Nucleus accumbens (tissue), 56 donors: ENCODE measurements at places on chromosomes 1 and 21.

GRCh38 chr1:61301824-61302657 is 219.7 kb downstream of the NFIA start:
- no peak for DNase-seq

DNA sequence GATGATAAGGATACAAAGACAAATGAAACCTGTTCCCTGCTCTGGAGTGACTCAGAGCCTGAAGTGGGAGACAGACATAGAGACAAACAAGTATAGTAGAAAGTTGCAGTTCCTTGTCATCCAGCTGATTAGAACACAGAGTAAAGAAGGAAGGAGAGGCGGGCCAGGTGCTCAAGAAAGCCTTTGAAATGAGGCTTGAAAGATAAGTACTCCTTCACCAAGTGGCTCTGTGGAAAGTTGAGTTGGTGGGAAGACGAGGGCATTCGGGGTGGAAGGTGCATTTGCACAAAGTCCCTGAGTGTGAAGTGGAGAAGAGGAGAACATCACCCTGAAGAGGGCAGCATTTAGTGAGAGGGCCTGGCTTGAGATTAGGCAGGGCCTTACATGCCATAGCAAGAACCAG is 17.0 kb downstream of the MARK1 start:
- no peak for DNase-seq

GRCh38 chr1:147700042-147701006 is 30.0 kb upstream of the ACP6 start:
- DNase-seq = no peak

DNA sequence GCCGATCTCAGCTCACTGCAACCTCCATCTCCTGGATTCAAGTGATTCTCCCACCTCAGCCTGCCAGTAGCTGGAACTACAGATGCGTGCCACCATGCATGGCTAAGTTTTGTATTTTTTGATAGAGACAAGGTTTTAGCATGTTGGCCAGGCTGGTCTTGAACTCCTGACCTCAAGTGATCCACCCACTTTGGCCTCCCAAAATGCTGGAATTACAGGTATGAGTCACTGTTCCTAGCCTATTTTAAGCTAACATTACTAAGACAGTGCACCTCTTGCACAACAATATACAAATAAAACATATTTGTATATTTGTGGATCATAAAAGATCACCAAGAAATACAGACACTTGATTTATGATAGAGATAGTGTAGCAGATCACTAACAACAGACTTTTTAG is 139.1 kb downstream of the DUSP10 start:
- DNase-seq = no peak

GRCh38 chr1:94068999-94069918 is 51.7 kb downstream of the ABCA4 start:
- no peak for DNase-seq

DNA sequence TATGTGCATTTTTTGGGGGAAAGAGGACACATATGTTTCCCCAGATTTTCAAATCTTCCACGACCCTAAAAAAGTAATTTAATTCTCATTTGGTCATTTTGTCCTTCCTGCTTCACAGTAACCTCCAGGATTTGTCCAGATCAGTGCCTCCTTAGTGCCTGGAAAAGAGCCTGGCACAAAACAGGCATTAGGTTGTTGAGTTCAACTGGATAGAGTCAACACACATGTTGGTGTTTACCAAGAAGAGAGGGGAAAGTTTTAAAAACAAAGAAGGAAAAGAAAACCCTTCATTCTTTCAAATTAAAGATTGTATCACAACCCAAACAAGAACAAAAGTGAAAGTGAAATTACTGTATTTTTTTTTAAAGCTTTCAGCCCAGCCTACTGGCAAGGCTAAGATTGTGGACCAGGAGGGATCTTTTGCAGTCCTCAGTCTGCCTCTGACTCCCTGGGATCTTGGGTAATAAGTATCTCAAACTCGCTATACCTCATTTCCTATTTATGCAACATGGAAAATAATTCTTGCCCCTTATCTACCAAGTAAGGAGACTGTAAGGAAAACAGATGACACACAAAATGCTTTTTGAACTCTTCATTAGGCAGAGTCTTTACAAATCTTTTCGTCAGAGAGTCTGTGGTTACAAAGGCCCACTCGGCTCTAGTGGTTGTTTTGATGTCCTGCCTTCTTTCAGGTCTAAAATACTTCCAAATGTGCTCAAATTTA is 57.8 kb downstream of the ZNF281 start:
- no peak for DNase-seq

GRCh38 chr1:235450886-235451483 is 53.3 kb downstream of the B3GALNT2 start:
- no peak for DNase-seq

DNA sequence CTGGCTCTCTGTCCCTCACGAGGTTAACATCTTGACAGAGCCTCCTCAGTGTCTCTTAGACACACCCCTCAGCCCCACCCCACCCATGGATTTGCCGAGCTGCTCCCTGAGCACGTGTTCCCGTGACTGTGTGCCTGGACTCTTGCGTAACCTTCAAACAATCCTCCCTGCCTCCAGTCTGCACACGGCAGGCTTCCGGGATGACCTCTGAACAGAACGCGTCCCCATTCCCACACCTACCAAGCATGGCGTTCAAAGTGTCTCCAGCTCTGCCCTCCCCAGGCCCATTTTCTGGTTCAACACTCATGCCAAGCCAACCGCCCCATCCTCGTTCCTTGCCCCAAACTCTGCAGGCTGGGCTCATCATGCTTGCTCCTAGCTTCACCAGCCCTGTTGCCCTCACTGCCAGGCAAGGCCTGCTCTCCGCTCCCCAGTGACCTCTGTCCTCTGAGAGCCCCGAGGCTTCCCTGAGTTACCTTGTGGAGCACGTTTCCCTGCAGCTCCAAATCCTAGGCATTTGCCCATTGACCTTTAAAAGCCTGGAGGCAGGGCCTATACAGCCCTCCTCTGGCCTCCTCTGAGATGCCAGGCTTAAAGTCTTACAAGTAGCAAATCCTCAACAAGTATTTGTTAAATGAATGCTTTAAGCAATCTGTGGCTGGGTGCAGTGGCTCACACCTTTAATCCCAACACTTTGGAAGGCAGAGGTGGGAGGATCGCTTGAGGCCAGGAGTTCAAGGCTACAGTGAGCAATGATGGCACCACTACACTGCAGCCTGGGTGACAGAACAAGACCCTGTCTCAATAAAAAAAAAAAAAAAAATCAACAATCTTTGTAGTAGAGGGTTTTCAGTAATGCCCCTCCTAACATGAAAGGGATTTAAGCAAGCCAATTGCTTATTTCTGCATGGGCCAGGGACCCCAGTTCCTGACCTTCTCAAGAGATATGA is 5.0 kb downstream of the AGT start:
- DNase-seq = no peak

DNA sequence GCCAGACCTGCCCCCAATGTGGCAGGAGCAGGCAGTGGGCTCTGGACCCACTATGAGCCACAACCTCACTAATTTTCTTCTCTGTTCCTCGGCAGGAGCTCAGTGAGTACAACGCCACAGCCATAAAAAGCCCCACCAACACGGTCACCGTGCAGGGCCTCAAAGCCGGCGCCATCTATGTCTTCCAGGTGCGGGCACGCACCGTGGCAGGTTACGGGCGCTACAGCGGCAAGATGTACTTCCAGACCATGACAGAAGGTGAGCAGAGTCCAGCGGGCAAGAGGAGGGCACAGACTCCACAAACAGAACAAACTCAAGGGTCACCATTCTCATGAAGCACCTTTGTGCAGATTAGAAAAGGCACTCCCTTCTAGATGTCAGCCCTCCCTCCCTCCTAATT is 79.9 kb downstream of the LACTBL1 start:
- no peak for DNase-seq

- no peak for DNase-seq
These were observed 44.8 kb upstream of the ZNF326 start for GRCh38 chr1:89949991-89950624.

DNA sequence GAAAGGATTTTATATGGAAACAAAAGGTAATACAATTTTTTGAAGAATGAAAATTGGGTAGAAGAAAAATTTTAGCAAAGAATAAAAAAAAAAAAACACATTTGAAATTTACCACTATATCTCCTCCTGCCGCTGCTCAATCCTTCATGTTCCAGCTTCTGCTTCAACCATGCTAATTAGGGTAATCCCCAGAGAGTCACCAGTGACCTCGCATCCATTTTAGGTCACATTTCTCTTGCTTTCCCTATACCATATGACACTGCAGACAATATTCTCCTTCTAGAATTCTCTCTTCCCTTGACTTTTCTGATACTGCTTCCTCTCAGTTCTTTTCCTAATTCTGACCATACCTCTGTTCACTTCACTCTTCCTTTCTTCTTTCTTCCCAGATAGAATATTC is 237.1 kb downstream of the USH2A start:
- DNase-seq = no peak

DNA sequence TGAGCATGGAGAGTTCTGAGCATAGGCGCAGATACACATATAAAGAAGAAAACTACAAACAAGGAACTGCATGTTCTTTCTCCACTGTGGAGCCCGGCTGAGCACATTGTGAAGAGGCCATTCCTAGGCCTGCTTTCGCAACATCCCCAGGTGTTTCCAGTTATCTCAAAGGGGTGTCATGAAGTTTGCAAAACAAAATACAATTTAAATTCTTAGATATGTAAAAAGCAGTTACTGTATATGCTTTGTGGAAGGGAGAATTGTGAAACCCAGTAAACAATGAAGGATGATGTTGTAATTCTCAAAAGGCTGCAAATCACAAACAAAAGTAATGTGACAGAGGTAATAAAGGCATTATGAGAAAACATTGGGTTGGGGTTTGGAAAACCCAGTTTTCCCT is 98.6 kb upstream of the ZNF644 start:
- no peak for DNase-seq

GRCh38 chr1:241782396-241782795 is 65.6 kb upstream of the EXO1 start:
- DNase-seq = no peak

DNA sequence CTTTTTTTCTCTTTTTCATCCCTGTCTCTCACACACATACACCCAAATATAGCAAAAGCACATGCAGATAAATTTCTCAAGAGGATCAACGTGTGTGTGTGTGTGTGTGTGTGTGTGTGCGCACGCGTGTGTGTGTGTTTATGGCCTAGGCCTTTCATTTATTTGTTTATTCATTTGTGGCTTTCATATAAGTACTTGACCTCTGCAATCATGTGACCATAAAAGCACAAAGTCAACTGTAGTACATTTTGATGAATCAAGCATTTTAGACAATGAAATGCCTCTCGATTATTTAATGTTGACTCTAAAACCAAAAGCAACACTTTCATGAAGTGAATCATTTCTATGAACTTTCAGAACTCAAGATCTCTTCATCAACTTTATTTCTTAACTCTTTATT is 194.1 kb upstream of the ADGRL2 start:
- no peak for DNase-seq

DNA sequence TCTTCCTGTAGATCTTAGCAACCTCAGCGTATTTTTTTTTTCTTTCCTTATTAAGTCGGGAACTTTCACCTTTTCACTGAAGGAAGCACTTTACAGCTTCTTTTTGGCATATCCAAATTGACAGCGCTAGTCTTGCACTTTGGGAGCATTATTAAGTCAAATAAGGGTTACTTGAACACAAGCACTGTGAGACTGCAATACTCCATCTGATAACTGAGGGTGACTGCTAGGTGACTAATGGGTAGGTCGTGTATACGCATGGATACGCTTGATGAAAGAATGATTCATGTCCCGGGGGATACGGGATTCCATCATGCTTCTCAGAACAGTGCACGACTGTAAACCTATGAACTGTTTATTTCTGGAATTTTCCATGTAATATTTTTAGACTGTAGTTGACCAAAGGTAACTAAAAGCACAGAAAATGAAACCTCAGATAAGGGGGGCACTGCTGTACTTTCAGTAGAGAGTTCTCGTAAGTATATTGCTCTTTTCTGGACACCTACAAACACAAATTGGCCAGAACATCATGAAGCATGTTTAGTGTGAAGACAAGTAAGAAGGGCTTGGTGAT is 364.7 kb downstream of the SMYD3 start:
- no peak for DNase-seq

DNA sequence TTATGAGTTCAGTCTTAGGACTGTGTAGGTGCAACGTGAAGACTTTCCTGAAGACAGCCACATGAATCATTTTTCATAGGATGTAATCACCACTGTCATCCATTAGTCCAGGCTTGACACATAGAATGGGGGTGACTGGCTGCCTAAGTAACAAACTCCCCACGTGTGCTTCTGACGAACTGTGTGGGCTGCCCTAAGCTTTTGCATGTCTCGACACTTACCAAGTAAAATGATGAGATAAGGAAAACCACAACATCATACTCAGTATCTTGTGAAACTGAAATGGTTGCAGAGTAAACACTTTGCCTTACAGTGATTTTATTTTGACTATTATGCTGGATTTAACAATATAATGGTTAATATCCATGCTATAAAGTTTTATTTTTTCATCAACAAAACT is 19.5 kb downstream of the ERG start:
- no peak for DNase-seq

DNA sequence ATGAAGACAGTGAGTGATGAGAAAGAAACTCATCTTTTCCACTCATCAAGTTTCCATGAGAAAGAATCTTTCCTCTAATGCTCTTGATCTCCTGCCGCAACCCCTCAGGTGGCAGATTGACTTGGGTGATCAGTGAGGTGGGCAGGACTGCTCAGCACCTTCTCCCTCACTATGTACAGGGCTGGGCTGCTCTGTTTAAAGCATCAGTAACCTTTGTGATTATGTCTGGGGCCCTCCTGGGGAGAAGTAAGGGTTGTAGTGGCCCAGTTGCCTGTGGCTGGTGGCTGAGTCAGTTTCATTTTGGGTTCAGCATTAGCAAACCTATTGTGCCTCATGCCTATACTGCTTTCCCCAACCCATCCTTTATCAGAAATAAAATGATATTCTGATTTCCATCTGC is 366.0 kb downstream of the TTLL7 start:
- DNase-seq = no peak

DNA sequence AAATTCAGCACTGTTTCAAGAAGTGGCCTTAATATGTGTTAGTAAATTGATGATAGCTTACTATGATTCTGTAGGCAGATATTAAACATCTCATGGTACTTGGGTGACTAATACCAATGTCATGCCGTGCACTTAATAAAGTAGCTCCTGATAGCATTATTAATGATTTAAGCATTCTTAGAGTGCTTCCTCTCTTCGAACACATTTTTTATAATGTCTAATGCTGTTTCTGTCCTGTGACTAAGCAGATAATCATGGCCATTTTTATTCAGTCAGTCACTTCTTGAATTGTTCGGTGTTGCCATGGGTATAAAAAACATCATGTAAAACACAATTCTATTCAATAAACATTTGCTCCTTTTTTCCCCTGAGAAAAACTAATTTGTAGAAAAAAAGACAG is 804.6 kb upstream of the ADGRL4 start:
- no peak for DNase-seq

GRCh38 chr1:42904434-42904833 is 54.2 kb downstream of the SLC2A1 start:
- DNase-seq = no peak

DNA sequence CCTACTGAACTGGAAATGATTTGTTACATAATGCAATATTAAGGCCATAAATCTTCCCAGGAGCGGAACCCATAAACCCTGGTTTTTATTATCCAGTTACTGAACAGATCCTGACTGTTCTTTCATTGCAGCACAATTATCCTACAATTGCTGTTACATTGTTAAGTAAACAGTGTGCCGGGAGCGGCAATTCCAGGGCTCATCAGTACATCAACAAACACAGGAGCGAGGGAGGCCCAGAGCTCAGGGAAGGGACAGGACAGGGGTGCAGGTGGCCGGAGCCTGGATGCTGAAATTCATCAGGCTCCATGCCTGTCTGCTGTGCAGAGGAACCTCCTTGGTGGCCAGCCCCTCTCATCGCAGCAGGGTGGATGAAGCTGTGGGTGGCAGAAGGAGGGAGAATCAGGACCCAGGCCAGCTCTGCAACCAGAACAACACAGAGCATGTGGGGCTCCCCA is 544.7 kb downstream of the NPHP4 start:
- DNase-seq = no peak

- DNase-seq = no peak
These were observed 382.5 kb downstream of the NEGR1 start for GRCh38 chr1:71899881-71900280.
